CD4-positive, CD25-positive, alpha-beta regulatory T cell (primary cell): ENCODE measurements at places on chromosomes 2 and 18. TPM values are rescaled to one million over a fixed set of nuclear protein-coding genes. Genes with fewer than 3 reads are reported as not detected.

GRCh38 chr2:42123426-42123825 lies 45.7 kb upstream of the EML4 start:
- DNase-seq, result no peak
- H3K4me1 ChIP-seq, result peaks cover 62% of the 10 kb centered on the region
- H3K4me3 ChIP-seq, result peak overlapping the region; percentile 71
- no peaks in the 10 kb centered on the region for H3K27me3 ChIP-seq

GRCh38 chr2:170455617-170456426 lies 259.3 kb upstream of the SP5 start:
- H3K27me3 ChIP-seq, result no peaks in the 10 kb centered on the region
- no peaks in the 10 kb centered on the region for H3K4me1 ChIP-seq
- DNase-seq, result no peak

DNA sequence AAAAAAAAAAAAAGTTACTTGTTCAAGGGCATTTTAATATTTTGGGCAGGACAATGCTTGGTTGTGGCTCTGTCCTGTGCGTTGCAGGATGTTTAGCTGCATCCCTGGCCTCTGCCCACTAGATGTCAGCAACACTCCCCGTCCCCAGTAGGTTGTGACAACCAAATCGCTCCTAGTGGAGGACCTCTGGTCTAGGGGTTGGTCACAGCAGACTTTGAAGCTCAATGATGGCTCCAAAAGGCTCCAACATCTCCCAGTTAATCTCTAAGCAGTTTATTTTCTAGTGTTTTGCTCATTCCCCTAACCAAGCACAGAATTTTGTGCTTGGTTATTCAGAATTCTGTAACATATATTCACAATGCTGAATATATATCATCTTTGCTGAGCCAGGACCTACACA lies 67.0 kb downstream of the CHRNA1 start:
- H3K36me3 ChIP-seq, result no peaks in the 10 kb centered on the region
- H3K27me3 ChIP-seq, result no peaks in the 10 kb centered on the region
- peak; percentile 52 for DNase-seq
- no peak overlapping the region for H3K27ac ChIP-seq
- no peaks in the 10 kb centered on the region for H3K4me1 ChIP-seq
- no peak overlapping the region for H3K4me3 ChIP-seq

Gene NFATC1
- total RNA-seq, result 64.7 TPM

Gene TRAF3IP1
- total RNA-seq, result 9.9 TPM

DNA sequence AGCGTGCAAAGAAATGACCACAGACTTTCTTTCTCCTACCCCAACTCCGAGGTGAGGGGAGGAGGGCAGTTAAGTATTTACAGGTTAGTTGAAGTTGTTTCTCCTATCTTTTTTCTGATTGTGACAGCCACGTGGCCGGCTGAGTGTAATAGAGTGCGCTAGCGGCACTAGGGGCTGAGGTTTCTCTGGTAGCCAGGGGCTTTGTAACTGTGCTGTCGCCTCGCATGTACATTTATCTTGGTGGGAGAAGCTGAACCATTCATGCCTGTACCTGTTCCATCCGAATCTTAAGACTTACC lies 214.1 kb upstream of the STON1 start:
- H3K27me3 ChIP-seq, result no peaks in the 10 kb centered on the region
- peaks cover 60% of the 10 kb centered on the region for H3K4me1 ChIP-seq
- DNase-seq, result peak; percentile 8
- H3K4me3 ChIP-seq, result peak overlapping the region; percentile 98
- H3K27ac ChIP-seq, result peak overlapping the region; percentile 94
- no peaks in the 10 kb centered on the region for H3K36me3 ChIP-seq

Gene GPR155
- 42.7 TPM for total RNA-seq

- H3K4me1 ChIP-seq, result no peaks in the 10 kb centered on the region
- H3K27me3 ChIP-seq, result peaks cover 2% of the 10 kb centered on the region
- H3K4me3 ChIP-seq, result no peak overlapping the region
- DNase-seq, result no peak
- no peaks in the 10 kb centered on the region for H3K36me3 ChIP-seq
Observed at GRCh38 chr2:33033606-33034081, 86.9 kb downstream of the LTBP1 start.

Gene CFAP65
- total RNA-seq, result not detected

DNA sequence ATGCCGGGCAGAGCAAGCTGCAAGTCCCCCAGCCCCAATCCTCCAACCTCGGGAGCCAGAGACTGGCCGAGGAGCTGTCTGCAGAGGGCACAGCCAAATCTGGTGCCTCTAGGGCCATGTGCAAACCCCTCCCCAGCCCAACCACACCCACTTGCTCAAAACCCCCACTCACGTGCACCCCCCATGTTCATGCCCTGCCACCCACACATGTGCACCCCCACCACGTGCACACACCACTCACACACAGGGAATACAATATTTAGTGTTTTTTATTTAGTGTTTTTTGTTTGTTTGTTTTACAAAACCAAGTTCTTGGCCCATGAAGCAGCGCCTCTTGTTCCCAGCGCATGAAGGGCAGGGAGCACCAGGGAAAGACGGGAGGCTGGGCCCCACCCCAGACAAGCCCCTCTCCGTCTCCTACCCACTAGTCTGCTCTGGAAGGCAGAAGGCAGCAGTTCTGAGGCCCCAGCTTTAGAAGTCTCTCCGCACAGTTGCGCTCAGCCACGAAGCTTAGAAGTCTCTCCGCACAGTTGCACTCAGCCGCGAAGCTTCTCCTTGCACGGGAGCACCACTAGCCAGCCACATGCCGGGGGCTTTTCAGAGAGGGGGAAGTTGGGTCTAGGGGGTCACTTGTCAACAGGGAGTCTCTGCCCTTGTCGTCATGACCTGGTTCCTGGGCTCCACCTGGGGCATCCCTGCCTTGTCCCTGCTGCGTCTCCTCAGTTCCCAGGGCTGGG lies 276.1 kb upstream of the HDAC4 start:
- H3K27ac ChIP-seq, result no peak overlapping the region
- no peak for DNase-seq
- H3K4me3 ChIP-seq, result no peak overlapping the region
- no peaks in the 10 kb centered on the region for H3K36me3 ChIP-seq
- no peaks in the 10 kb centered on the region for H3K27me3 ChIP-seq

GRCh38 chr18:49006641-49007454 lies 56.1 kb upstream of the SMAD7 start:
- no peaks in the 10 kb centered on the region for H3K4me1 ChIP-seq
- H3K4me3 ChIP-seq, result no peak overlapping the region
- no peak for DNase-seq
- no peak overlapping the region for H3K27ac ChIP-seq

- DNase-seq, result no peak
- H3K4me3 ChIP-seq, result no peak overlapping the region
- peaks cover 2% of the 10 kb centered on the region for H3K27me3 ChIP-seq
- no peaks in the 10 kb centered on the region for H3K36me3 ChIP-seq
- no peak overlapping the region for H3K27ac ChIP-seq
Observed at GRCh38 chr18:3329872-3330271, 67.9 kb downstream of the MYL12B start.

DNA sequence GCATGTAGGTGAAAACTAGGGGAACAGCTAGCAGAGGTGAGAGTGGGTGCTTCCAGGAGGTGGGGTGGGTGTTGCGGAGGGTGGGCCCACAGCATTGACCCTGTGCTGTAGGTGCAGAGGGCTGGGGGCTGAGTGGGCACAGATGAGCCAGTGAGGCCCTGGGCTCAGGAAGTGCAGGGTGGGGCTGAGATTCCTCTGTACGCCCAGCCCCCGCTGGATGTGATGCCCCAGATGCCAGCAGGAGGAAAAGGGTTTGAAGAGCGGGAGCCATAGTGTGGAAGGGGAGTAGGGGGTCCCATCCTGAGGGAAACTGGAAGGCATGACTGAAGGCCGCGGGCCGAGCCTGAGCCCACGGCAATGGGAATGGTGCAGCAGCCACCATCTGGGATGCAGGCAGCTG lies 14.1 kb upstream of the OTOS start:
- H3K4me1 ChIP-seq, result no peaks in the 10 kb centered on the region
- H3K27me3 ChIP-seq, result no peaks in the 10 kb centered on the region
- H3K27ac ChIP-seq, result no peak overlapping the region
- DNase-seq, result no peak
- H3K4me3 ChIP-seq, result no peak overlapping the region
- no peaks in the 10 kb centered on the region for H3K36me3 ChIP-seq

DNA sequence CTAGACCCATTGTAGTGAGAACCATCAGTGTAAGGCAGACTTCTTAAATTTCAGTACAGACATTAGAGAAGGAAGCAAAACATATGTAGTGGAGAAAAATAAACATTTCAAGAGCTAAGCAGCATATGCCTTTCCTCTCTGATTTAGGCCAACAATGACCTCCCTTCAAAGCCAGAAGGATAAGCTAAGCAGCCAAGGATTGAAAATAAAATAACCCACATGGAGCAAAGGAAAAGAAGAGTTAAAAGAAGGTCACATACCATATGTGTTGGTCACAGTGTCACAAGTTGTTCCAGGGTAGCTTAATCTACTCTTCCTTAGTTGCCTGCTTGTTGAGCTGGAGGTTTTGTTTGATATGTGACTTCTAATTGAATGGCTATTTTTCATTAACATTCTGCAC lies 15.6 kb upstream of the LAMA1 start:
- no peaks in the 10 kb centered on the region for H3K36me3 ChIP-seq
- no peak overlapping the region for H3K27ac ChIP-seq
- H3K27me3 ChIP-seq, result no peaks in the 10 kb centered on the region
- DNase-seq, result no peak

Gene DGUOK
- total RNA-seq, result 43.5 TPM

DNA sequence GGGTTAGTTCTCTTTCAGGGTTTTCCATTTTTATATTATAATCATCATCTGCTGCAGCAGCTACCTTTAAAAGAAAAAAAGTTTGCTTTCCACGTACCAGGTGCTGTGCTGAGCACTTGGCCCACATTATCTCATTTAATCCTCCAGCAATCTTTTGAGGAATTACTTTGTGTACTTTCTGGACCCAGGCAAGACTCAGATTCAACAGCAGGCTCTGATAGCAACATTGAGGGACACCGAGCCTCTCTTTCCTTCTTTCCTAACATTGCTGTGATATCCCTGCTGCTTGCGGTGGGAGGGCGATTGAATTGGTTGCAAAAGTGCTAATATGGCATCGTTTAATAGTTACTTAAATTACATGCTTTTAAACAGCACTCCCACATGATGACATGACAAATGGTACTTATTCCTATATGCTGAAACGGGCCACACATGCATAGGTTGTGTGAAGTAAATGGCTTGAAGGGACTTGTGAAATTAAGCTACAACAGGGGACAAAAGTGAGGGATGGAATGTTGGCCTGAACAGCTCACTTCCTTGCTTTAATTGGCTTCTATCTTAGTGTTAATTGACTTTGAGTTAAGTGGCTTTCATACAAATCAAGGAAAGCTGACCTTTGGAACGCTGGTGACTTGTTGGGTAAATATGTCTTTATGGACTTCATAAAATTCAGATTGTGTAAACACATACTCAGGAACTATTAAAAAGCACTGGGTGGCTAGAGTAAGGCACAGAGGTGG lies 21.2 kb downstream of the SPRED2 start:
- no peaks in the 10 kb centered on the region for H3K27me3 ChIP-seq
- no peaks in the 10 kb centered on the region for H3K36me3 ChIP-seq
- H3K4me1 ChIP-seq, result no peaks in the 10 kb centered on the region

DNA sequence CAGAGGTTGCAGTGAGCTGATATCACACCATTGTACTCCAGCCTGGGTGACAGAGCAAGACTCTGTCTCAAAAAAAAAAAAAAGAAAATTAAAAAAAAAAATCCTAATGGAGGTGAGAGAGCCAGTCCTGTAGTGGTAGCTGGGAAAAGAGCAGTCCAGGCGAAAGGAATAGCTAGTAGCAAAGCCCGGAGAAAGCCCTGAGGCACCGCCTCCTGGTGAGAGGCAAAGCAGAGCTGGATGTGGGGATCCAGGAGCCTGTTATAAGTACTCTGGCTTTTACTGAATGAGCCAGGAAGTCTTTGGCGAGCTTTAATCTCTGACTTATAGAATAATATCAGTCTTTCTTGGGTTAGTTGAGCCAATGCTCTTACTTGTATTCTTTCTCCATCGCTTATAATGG lies 6.6 kb upstream of the KLHL23 start:
- peaks cover 7% of the 10 kb centered on the region for H3K27me3 ChIP-seq
- H3K27ac ChIP-seq, result no peak overlapping the region
- H3K36me3 ChIP-seq, result no peaks in the 10 kb centered on the region
- no peak overlapping the region for H3K4me3 ChIP-seq
- no peak for DNase-seq

Gene TXNL1
- total RNA-seq, result 39.9 TPM

DNA sequence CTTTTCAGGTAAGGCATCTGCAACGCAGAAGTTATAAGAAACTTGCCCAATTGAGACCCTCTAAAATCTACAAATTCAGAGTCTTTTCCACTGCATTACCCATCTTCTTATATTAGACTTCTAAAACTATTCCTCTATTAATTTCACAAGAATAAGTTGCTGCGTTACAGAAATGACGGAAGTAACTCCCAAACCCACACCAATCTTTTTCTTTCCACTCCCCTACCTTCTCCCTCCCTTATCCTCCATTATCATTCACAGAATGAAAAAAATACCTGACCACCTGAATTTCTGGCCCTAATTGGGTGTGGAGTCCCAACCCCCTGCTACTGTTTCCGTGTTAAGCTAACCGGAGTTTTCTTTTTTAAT lies 689 bp downstream of the RPRD1A start:
- H3K4me1 ChIP-seq, result peaks cover 21% of the 10 kb centered on the region
- DNase-seq, result peak; percentile 5
- peak overlapping the region; percentile 79 for H3K27ac ChIP-seq
- H3K36me3 ChIP-seq, result no peaks in the 10 kb centered on the region

DNA sequence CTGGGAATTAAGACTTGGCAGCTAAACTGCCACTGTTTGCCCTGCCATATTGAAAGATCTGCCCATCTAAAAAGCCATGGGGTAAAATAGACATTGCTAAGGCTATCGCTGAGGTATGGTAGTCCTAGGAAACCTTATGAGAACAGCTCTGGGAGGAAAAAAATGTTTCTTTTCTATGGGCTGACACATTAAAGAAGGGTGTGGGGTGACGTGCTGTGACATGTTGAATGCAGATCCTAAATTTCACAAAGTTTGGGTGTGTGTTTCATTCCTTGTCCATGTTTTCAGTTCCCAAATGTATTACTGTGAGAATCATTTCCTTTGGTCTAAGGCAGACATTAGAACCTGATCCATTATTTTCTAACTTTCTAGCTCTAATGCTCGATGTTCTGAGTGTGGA lies 766.4 kb downstream of the BCL11A start:
- H3K36me3 ChIP-seq, result no peaks in the 10 kb centered on the region
- no peak for DNase-seq
- H3K27me3 ChIP-seq, result no peaks in the 10 kb centered on the region
- no peaks in the 10 kb centered on the region for H3K4me1 ChIP-seq

Gene RUFY4
- 2.1 TPM for total RNA-seq

DNA sequence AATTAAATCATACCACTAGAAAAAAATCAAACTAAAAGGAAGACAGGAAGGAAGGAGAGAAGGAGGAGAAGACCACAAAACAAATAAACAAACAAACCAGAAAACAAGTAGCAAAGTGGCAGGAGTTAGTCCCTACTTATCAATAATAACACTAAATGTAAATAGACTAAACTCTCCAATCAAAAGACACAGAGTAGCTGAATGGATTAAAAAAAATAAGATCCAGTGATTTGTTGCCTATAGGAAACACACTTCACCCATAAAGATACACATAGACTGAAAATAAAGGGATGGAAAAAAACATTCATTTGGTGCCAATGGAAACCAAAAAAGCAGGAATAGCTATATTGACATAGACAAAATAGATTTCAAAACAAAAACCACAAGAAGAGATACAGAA lies 23.4 kb upstream of the BAZ2B start:
- DNase-seq, result no peak
- H3K4me1 ChIP-seq, result no peaks in the 10 kb centered on the region
- no peaks in the 10 kb centered on the region for H3K27me3 ChIP-seq
- no peak overlapping the region for H3K4me3 ChIP-seq
- H3K27ac ChIP-seq, result no peak overlapping the region
